ENCODE measurements at places on chromosomes 1 and 21. TPM values are rescaled to one million over a fixed set of nuclear protein-coding genes. Genes with fewer than 3 reads are reported as not detected.

DNA sequence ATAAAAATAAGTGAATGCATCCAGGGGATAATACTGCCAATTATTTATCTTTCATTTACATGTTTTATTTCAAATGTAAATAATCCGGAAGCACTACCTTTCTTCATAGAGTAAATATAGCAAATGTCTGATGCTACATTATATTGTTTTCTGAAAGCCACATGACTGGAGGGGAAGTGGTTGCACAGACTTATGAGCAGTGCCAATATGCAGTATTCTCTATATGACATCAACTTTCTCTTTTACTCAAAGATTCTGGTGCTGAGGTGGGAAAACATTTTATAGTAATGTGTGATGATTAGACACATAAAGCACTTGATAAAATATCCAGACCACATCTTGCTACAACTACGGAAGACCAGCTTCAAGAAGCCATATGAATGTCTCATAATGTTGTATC lies 314.7 kb downstream of the NEGR1 start:
- DNase-seq = no peak

GRCh38 chr1:42679364-42679983 lies 2.7 kb upstream of the YBX1 start:
- no peak for DNase-seq

DNA sequence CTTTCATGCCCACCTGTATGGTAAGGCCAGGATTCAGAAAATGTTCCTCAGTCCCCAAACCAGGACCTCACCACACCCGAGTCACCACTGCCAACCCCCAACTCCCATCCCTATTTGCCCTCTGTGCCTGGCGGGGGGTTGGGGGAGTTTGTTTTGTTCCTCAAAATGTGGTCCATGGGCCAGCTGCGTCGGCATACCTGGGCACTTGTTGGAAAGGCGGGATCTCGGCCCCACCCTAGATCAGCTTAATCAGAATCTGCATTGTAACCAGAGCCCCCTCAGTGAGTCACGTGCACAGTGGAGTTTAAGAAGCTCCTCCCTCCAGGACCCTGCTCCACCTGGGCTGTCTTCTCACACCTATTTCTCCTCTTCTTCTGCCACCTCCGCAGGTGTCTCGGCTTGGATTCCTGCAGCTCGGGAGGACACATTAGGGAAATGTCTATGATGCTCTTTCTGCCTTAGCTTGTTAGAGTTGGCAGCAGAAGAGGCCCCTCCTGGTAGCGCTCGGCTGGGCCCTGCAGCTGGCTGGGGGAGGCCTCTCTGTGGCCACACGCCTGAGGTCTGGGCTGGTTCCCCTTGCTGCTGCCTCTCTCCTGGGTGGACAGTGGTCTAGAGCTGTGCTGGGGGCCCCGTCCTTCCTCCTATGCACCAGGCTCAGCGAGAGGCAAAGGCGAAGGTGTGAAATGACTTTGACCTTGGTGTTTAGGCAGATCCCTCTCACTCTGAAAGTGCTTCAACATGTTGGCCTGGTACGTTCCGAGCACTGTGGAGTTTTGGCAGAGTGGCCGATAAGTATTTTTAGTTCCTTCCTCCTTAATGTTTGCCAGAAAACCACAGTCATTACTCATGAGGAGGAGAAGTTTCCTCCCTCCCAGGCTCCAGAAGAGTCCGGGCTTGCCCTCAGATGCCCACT lies 41.8 kb upstream of the CAMTA1 start:
- DNase-seq = no peak

DNA sequence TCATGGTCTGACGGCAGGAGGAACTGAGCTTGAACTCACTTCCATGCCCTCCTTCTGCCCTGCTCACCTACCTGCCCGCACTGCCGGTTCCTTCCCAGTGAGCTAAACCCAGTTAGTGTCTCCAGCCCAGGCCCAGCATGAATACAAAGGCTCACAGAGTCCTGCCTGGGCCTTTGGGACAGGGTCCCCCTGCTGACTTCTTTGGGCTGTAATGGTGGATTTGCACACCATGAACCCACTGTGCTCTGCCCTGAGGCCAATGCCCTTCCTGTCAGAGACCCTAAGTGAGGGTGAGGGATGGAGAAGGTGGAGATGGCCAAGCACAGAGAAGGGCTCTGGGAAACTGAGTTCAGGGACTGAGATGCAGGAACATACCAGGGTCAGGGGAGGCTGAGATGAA lies 153.4 kb downstream of the PCP4 start:
- no peak for DNase-seq

The ZBTB8A gene
- 6.1 TPM for total RNA-seq

DNA sequence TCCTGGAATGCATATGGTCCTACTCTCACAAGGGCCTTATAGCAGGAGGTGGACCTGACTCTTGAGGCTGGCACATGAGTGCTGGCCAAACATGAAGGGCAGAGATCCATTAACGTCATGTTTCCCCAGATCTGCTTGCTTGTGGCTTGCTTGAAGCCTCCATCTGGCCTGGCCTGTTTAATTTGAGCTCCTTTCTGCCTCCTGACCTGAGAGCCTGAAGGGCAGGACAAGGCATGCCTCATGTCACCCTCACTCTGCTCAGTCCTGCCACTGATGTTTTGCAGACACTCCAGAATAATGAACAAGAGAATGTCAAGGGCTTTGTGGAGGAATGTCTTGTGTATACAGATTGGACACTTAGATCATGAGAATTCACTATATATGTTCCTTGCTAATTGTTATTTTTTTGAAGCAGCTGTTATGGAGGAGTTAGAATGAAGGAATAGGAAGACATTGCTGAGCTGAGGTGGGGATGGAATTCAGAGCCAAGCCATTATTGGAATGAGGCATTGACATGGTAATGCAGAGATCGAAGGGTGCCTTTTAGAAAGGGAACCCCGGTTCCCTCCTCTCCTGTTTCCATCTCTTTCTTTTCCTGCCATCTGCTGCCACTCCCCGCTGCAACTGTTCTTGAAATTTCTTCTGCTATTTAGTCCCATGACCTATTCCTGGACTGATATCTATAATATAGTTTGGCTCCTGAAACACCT lies 457.0 kb upstream of the PROX1 start:
- no peak for DNase-seq

- no peak for DNase-seq
Observed at GRCh38 chr1:190619724-190620123, 142.1 kb upstream of the BRINP3 start.
